Activated naive CD8-positive, alpha-beta T cell treated with anti-CD3 and anti-CD28 coated beads, Interleukin-2, amount 50 U/mL, for 16 hours (primary cell): ENCODE measurements at places on chromosomes 2 and 18.

- no peak for DNase-seq
Observed at GRCh38 chr2:113114224-113114945, 13.0 kb upstream of the IL1RN start.

- DNase-seq: no peak
Observed at GRCh38 chr2:112642966-112643365, 2.8 kb upstream of the SLC20A1 start.

GRCh38 chr2:218051903-218052302, 17.1 kb upstream of the RUFY4 start:
- no peak for DNase-seq

- no peak for DNase-seq
Observed at GRCh38 chr18:57644540-57644939, 22.9 kb upstream of the NARS1 start.

DNA sequence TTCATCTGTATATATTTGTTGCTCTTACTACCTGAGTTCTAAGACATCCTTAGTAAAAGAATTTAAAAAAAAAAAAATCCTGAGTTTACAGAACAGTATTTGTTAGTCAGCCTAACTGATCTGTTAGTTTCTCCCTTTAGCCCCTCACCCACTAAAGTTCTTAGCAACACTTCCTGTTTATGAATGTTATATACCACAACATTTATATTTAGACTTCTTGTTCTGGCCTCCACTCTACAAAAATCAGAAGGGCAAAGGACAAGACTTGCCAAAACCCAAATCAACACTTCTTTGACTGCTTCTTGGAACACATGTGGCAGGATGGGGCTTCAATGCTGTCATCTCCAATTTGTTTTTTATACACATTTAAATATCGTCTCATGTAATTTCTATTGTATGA, 71.1 kb downstream of the MGAT5 start:
- no peak for DNase-seq

- DNase-seq: no peak
Observed at GRCh38 chr2:215507136-215507535, 71.3 kb upstream of the FN1 start.

DNA sequence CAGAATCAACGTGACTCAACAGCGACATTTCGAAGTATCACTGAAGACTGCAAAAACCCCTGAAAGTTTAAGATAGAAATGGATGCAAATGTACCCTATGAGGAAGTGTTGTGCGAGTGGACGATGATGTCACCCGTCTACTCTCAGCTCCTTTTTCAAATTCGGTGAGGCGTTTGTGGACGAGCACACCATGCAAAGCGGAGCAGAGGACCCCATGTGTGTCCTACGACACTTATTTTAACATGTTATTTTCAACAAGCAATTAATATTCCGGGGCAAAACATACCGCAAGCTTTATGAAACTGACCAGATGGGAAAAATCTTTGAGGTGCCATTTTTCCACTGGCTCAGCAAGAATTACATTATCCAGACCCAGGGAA, 2.0 kb downstream of the PXDN start:
- no peak for DNase-seq

GRCh38 chr2:95361216-95361980, 41.1 kb upstream of the FAHD2A start:
- DNase-seq: no peak

GRCh38 chr2:181430406-181431118, 26.6 kb upstream of the ITGA4 start:
- DNase-seq: no peak

DNA sequence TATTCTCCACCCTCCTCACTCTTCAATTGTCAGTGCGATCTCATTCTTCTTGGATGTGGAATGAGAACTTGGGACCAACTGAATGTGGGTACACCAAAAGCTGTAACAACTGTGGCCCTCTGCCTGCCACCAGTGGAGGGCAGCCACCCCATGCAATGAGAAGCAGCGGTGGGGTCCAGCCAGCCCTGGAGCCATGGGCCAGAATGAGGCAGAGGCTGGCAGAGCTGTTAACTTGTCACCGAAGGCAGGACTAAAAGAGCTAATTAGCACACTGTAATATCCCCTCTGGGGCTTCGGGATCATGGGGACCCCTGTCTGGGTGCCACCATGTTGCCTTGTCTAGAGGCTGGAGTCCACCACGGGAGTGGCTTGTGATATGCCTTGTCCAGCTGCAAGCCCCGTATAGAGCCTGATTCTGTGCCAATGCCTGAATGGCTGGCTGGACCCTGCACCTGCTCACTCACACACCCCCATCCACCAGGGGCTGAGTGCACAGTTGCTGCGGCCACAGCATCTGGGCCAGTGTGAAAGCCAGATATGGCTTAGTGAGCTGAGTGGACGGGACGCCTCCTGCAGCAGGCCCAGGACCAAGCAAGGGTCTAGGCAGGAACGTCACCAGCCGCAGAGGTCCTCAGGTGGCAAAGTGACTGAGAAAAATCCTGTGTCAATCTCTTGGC, 680.5 kb downstream of the DSC3 start:
- DNase-seq: no peak

DNA sequence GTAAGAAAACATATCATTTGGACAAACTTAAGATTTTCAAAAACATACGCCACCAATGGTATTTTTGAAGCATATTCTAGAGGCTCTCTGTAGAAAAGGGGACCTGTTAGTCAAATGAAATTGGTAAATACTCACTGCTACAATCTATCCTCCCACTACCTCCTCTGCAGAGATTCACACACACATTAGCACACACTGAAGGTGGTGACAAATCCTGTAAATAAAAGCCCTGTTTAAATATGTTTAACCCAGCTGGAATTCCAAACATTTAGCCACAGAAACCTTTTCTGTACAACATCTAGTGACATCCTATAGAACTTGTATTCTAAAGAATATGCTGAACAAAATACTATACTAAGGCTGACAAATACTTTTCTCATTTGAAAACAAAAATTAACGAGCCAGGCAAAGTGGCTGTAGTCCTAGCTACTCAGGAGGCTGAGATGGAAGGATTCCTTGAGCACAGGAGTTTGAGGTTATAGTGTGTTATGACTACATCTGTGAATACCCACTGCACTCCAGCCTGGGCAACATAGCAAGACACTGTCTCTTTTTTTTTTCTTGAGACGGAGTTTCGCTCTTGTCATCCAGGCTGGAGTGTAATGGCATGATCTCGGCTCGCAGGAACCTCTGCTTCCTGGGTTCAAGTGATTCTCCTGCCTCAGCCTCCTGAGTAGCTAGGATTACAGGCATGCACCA, 25.9 kb downstream of the ALS2 start:
- DNase-seq: no peak

- no peak for DNase-seq
Observed at GRCh38 chr2:33620-34019, 12.7 kb downstream of the FAM110C start.

DNA sequence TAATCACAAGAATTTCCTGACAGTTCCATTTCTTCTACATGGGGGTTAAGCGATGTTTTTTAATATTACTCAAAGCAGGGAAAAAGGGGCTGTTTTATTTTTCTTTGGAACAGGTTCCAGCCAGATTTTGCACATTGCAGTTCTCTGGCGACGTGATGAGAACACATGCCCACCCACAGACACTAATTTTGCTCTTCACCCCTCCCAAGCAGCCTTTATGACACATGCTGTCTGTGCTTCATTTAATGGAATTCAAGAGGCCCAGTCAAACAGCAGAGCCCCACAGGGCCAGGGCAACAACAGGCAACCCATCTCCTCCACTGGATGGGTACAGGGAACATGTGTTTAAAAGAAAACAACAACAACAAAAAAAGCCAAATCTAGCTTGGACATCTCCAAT, 70.8 kb downstream of the SPRED2 start:
- no peak for DNase-seq

- DNase-seq: no peak
Observed at GRCh38 chr18:55522011-55522410, 66.0 kb downstream of the TCF4 start.

- no peak for DNase-seq
Observed at GRCh38 chr2:222722327-222722946, 51.0 kb downstream of the MOGAT1 start.

- no peak for DNase-seq
Observed at GRCh38 chr18:13577091-13577697, 149.2 kb downstream of the FAM210A start.

DNA sequence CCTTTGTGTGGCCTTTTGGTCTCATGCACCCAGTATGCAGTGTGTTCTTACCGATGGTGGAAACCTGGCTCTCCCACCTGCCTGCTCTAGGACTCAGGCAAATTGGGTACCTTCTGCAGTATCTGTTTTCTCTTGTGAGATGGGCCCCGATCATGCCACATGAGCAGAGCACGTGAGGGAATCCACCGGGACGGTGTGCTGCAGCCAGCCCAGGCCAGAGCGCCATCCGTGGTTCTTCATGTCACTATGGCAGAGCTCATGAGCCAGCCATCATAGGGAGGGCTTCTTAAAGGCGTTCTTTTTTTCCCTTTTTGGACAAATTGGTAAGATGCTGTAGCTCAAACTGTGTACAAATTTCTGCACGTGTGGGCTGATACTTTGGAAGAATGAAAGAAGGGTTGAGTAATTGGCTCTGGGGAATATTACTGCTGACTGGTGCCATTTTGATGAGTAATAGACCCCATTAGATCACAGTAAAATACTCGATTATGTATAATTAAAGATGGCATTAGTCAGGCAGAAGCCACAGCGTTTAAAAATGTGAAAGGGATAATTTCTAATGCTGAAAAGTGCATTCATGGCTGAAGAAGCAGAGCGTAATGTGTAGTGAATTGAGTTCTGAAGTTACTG, 19.2 kb downstream of the SH3RF3 start:
- no peak for DNase-seq

GRCh38 chr2:25561136-25561850, 112.1 kb downstream of the DTNB start:
- no peak for DNase-seq

GRCh38 chr18:74148543-74149070, 284 bp downstream of the TIMM21 start:
- DNase-seq: no peak

DNA sequence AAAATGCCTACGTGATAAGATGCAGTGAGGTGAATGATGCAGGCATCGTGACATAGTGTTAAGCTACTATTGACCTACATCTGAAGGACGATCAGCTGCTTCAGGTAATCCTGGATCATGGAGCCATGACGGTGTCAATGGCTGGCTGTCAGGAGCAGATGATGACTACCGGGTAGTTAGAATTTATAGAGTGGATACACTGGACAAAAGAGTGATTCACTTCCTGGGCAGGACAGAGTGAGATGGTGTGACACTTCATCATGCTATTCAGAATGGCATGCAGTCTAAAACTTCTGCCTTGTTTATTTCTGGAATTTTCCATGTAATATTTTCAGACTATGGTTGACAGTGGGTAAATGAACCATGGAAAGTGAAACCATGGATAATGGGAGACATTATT, 29.5 kb downstream of the METTL8 start:
- no peak for DNase-seq

GRCh38 chr18:49819823-49820671, 6.7 kb upstream of the ACAA2 start:
- no peak for DNase-seq

DNA sequence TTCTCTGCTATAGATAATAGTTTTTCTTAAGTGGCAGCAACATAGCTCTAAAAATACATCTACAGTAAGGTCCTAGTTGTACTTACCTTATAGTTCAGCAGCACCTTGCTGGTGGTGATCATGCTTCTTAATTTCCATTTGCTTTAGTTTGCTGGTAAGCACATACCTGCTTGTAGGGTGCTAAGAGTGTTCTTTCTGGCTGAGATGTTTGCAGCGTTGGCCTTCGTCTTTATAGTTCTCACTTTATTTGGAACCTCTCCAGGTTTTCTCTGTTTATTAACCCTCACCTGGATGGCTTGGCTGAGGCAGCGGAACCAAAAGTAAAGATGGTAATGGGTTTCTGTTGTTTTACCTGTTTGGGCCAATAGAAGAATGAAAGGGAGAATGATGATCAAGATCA, 123.6 kb upstream of the EFEMP1 start:
- no peak for DNase-seq

DNA sequence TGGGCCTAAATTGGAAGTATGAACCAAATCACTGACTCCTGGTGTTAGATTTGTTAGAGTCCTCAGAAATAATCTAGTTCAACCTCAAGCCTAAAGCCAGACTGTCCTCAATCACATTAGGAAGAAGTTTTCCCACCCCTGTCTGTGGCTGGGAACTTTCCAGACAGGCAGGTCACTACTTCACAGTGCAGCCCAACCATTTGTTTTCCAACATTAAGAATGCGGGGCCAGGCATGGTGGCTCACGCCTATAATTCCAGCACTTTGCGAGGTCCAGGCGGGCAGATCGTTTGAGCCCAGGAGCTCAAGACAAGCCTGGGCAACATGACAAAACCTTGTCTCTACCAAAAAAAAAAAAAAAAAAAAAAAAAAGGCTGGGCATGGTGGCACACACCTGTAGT, 5.5 kb upstream of the OSBPL1A start:
- DNase-seq: no peak

DNA sequence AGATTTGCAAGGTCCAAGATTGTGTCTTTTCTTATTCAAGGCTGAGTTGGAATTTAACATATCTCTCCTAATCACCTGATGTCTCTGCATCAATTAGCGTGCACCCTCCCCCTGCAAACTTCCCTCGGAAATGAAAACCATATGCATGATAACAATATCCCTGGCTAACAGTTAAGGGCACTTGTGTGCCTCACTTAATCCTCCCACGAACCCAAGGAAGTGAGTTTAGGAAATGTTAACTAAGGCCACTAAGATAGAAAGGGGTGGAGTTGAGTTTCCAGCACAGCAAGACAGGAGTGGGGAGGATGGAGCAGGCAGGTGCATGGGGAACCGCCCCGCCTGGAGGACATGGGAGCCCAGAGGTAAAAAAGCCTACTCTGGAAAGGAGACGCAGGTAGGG, 52.4 kb upstream of the PTMA start:
- no peak for DNase-seq

DNA sequence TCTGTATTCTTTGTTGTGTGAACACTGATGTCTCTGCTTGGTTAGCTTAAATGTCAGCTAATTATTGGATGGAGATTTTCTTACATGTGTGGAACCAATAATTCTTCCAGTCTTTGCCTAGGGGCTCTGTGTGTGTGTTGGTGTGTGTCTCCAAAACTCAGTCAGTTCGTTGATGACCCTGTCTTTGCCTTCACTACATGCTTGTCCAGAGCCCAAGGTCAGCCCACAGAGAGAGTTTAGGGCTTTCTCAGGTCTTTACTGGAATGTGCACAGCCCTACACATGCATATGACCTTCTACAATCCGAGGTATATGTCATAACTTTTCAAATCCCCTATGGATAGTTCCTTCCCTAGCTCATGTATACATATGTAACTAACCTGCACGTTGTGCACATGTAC, 74.1 kb upstream of the LDAH start:
- no peak for DNase-seq

DNA sequence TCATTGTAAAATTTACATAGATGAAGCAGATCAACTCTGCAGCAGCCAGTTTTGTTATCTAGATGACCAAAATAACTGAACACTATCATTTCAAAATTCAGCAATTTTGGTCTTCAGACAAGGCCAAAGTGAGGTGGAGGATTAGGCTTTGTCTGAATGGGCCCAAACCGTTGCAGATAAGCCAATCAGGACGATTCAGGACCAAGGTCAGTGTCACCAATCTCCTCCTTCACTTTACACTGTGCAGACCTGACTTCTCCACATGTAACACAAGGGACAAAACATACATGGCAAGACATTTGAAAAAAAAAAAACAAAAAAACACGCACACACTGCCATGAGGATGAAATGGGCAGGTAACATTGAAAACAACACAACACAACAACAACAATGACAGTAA, 211.2 kb downstream of the NAPG start:
- no peak for DNase-seq

- DNase-seq: no peak
Observed at GRCh38 chr2:102122115-102122514, 20.4 kb upstream of the IL1R1 start.
